ENCODE measurements at places on chromosomes 12 and 14.

- DNase-seq, result no peak
These were observed 17.7 kb upstream of the ANAPC7 start for GRCh38 chr12:110421159-110421661.

DNA sequence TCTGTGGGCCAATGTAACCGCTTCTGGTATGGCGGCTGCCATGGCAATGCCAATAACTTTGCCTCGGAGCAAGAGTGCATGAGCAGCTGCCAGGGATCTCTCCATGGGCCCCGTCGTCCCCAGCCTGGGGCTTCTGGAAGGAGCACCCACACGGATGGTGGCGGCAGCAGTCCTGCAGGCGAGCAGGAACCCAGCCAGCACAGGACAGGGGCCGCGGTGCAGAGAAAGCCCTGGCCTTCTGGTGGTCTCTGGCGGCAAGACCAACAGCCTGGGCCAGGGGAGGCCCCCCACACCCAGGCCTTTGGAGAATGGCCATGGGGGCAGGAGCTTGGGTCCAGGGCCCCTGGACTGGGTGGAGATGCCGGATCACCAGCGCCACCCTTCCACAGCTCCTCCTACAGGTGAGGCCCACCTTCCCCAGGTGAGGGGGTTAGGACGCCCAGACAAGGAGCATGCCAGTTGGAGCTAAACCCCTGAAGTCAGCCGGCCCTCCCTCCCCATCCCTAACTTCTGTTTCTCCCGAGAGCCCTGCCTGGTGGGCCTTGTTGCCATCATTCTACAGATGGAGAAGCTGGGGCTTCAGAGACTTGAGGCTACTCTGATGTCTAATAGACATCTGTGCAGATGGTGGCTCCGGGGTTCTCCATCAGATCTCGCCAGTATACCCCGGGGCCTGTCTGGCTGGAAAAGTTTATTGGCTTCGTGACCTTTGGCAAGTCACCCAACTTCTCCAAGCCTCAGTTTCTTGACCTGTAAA is 25.3 kb downstream of the PAPLN start:
- DNase-seq, result no peak

GRCh38 chr12:6302621-6303020 is 7.9 kb upstream of the PLEKHG6 start:
- DNase-seq, result no peak

DNA sequence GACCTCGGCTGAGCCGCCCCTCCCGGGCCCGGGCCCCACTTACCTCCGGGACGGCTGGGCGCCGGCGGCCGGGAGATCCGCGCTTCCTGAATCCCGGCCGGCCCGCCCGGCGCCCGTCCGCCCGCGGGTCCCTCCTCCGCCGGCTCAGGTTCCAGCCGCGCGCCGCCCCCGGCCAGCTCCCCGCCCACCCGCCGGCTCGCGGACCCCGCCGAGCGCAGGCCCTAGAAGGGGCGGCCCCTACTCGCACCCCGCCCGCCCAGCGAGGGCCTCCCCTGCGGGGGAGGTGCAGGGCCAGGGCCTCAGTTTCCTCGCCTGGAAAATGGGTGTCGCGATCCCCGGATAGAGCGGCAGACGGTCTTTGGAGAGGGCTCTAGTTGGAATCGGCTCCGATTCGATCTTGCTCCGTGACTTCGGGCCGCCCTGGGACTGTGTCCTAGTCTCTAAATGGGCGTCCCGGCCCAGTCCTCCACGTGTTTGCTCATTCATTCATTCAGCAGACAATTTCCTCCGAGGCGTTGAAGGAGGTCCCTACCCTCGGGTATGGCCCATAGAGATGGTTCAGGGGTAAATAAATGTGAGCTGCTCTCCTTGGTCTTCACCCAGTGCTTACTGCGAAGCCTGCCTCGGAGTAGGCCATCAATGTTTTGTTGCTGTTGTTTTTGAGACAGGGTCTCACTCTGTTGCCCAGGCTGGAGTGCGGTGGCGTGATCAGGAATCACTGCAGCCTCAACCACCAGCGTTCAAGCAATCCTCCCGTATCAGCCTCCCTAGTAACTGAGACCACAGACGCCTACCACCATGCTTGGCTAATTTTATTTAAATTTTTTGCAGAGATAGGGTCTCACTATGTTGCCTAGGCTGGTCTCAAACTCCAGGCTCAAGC is at the start of gene TRPV4:
TSS of gene TRPV4 (minus strand) at position 92 of the 883 bp plus-strand sequence. CDS start 18,602 bp downstream, outside the sequence.
- DNase-seq, result peak; percentile 66

- DNase-seq, result no peak
These were observed 68.7 kb downstream of the CIT start for GRCh38 chr12:119808441-119808840.

GRCh38 chr12:39272871-39273655 is 169.9 kb downstream of the KIF21A start:
- peak; percentile 66 for DNase-seq

GRCh38 chr14:85471744-85472143 is 58.2 kb upstream of the FLRT2 start:
- DNase-seq, result no peak

DNA sequence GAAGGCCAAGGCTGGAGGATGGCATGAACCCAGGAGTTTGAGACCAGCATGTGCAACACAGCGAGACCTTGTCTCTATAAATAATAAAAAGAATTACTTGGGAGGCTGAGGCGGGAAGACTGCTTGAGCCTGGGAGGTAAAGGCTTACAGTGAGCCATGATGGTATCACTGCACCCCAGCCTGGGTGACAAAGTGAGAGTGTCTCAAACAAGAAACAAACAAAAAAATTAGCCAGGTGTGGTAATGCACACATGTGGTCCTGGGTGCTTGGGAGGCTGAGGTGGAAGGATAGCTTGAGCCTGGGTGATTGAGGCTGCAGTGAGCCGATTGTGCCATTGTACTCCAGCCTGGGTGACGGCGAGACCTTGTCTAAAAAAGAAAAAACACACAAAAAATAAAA is 1.7 kb upstream of the GPRC5A start:
- no peak for DNase-seq

GRCh38 chr12:123655420-123655819 is 15.5 kb upstream of the TCTN2 start:
- no peak for DNase-seq

DNA sequence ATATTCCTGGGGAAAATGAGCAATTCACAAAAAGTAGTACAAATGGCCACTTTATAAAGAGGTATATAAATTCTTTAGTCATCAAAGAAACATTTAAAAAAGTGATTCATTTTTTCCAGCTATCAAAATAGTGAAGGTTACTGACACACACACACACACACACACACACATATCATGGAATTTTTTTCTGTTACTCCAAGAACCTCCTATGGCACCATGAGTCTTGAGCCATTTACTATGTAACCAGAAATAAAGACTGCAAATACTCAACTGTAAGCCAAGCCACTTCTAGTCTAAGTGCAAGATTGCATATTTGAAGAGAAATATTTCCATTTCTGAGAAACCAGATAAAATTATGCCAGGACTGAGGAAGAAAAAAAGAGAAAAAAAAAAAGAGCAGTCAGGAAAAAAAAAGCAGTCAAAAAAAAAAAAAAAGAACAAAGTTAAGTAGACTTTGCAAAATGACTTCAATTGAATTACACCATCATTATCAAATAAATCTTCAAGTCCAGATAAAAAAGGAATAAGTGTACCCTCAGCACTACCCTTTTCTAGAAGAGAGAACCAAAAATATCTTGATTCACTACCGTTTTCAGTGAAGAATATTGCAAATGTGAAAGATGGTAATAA is 275.7 kb downstream of the DAD1 start:
- DNase-seq, result no peak

DNA sequence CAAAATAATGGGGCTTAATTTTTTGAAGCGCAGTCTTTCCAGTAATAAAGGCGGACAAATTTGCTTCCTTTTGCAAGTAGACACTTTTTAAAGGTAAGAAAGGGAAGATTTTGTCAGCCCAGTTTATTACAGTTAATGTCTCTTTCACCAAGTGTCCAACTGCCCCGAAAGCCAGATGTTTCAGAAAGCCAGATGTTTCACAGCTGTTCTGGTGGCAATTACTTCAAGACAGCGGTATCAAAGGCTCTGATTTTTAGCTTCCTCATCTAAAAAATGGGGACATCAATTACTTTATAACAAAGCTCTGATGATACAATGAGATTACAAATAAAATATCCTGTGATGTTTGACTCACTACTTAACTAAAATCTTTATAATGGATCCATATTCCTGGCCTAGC is 1.0 kb downstream of the WBP11 start:
- no peak for DNase-seq

DNA sequence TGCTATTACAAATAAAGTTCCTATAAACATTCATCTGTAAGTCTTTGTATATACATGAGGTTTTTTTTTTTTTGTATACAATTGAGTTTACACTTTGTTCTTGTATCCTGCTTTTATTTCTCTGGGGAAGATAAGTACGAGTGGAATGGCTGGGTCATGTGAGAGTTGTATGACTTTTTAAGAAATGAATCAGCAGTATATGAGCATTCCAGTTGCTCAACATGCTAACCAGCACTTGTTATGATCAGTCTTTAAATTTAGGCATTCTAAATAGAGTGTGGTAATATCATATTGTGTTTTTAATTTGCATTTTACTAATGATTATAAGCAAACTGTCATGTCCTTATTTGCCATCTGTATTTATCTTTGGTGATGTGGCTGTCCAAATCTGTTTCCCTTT is 44.7 kb upstream of the AMIGO2 start:
- no peak for DNase-seq

- DNase-seq, result no peak
These were observed at the start of gene NCOR2 for GRCh38 chr12:124566997-124567672. NCOR2 (minus strand) TSS chr12:124567612; CDS start chr12:124495251, 72,361 bp downstream.

DNA sequence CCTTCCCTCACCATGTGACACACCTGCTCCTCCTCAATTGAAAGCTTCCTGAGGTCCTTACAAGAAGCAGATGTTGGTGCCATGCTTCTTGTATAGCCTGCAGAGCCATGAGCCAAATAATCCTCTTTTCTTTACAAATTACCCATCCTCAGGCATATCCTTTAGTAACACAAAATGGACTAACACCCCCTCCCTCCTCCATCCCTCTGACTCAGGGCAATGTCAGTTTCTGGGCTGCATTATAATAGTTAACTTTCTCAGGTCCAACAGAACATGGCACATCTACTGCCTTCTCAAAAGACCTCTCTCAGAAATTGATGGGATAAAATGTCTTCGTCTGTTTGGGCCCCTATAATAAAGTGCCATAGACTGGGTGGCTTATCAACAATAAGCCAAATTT is 287.0 kb downstream of the DPF3 start:
- no peak for DNase-seq

DNA sequence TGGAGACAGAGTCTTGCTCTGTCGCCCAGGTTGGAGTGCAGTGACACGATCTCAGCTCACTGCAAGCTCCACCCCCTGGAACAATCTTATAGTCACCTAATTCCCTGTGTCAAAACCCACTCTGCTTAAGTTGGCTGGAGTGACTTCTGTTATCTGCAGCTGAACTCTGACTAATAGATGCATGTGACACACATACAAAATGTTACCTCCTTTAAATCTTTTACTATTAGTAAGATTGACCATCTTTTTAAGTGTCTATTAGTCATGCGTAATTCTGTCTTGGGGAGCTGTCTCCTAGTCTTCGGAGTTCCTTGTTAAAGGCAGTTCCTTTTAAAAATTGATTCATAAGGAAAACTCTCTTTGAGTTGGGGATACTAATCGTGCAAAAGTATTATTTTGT is 7.4 kb downstream of the IFI27L1 start:
- no peak for DNase-seq

GRCh38 chr12:79566452-79567174 is 124.2 kb downstream of the PAWR start:
- DNase-seq, result no peak

GRCh38 chr12:131810726-131811125 is 17.5 kb upstream of the MMP17 start:
- no peak for DNase-seq

DNA sequence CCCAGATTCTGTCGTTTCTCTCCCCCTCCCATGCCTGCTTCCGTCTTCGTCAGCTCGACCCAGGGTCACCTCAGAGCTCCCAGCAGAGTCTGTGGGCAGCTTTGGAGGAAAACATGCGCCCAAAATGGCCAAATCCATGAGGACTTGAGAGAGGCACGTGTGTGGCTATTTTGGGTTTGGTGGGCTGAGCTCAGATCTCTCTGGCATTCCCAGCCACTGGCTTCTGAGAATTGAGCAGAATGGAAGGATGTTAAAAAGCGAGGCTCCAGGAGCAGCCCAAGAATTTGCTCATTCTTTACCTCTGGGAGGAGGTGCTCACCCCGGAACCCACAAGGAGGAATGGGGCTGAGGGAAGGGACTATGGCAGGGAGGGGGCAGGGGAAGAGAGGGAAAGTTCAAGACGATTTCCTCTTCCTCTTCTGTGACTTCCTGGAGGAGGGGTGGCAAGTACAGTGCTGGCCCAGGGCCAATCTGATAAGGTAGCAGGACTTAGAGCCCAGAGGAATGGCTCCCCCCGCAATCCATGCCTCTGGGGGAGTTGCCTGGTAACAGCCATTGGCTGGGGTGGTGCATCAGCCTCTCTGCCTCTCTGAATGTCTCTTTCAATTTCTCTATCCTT is 20.1 kb downstream of the TSPAN9 start:
- peak; percentile 50 for DNase-seq

DNA sequence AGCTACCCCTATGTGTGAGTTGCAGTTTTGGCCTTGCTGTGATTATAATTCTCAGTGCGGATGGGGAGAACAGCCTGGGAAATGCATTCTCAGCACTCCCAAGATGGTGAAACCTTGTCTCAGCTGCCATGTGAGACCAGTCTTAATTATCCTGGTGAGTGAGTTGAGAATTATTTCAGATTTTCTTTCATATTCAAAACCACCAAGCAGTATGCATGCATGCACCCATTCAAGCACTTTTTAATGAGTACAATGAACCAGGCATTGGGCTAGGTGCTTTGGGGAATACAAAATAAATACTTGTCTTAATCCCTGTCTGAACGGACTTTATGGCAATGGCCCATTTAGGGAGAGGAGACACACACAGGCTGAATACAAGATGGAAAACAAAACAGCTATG is 94.7 kb downstream of the PTPN11 start:
- DNase-seq, result no peak

GRCh38 chr12:91272461-91273063 is 89.9 kb upstream of the DCN start:
- no peak for DNase-seq

- DNase-seq, result no peak
These were observed 35.7 kb upstream of the EML1 start for GRCh38 chr14:99757331-99758070.

All from endothelial cell (in vitro differentiated cells).